ENCODE measurements at places on chromosomes 5 and 9. TPM values are rescaled to one million over a fixed set of nuclear protein-coding genes. Genes with fewer than 3 reads are reported as not detected.

GRCh38 chr5:128572930-128573319 is 34.9 kb upstream of the FBN2 start:
- DNase-seq, result no peak

DNA sequence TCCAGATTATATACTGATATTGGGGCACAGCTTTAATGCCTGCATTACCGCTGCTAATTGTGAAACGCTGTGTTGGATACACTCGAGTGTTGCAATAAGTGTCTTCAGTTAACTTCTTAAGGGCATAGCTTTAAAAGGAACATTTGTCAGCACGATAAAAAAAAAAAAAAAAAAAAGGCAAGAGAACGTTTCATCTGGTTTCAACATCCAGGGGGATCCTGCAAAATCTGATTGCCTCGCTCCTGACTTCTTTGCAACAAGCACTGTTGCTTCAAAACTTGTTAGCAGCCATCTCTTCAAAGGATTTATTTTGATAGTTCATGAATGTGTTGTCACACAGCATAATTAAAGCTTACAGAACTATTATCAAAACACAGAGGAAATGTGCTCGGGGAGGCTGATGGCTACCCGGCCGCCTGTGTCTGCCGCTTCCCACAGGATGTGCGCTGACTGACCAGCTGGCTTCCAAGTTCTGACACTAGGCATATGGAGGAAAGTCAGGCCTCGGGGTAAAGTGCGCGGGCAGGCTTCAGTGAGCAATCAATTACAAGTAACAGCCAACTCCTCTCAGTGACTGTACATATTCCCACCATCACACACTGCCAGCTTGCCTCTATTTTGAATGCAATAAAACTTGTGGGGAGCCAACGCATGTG is 77.7 kb downstream of the EBF1 start:
- no peak for DNase-seq

GRCh38 chr5:8458038-8458383 is 589.1 kb downstream of the MTRR start:
- DNase-seq, result no peak

DNA sequence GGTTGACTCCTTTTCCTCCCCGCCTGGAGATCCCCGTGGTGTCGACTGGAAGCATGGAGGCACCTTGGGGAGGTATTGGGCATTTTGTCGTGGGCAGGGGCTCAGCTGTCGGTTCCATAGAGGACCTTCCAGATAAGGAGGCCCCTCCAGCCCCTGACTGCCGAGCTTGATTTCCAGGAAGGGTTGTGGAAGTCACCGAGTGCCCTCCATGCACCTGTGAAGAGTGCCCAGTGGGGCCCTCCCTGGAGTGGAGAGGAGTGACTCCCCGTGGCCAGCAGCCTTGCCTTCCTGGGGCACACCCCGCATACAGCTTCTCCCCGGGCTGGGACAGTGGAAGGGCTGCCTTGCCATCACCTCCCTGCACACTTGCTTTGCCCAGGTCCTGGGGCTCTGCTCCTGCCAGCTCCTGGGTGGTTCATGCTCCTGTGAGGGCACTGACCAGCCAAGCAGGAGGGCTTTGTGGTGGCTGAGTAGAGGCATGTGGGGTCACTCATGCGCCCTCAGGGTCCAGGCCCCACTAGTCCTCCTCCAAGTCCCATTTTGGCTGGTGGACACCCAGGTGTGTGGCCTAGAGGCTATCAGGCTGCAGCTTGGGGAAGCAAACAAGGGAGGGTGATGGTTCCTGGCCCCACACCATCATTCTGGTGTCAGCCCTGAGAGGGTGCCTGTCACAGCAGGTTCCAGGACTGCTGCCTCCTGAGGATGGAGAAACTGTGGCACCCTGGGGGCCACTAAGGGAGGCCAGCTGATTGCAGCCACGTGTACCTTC is 133.0 kb downstream of the WNK2 start:
- DNase-seq, result no peak

DNA sequence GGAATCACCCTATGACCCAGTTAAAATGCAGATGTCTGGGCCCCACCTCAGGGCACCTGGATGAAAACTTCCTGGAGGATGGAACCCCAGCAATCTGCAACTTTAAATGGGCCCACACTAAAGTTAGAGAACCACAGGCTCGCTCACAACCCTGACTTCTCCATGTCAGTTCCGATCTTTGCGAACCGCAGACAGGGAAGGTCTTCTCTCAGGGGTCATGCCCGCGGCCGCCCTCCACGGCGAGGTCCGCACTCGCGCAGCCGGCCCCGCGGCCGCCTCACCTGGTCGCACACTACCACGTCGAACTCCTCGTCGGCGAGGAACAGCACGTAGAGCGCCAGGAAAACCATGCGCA is 499 bp downstream of the ALG2 start:
- no peak for DNase-seq

- no peak for DNase-seq
These were observed 79.6 kb downstream of the GHR start for GRCh38 chr5:42502613-42503470.

GRCh38 chr5:60841361-60841760 is 2.7 kb downstream of the ELOVL7 start:
- DNase-seq, result no peak

DNA sequence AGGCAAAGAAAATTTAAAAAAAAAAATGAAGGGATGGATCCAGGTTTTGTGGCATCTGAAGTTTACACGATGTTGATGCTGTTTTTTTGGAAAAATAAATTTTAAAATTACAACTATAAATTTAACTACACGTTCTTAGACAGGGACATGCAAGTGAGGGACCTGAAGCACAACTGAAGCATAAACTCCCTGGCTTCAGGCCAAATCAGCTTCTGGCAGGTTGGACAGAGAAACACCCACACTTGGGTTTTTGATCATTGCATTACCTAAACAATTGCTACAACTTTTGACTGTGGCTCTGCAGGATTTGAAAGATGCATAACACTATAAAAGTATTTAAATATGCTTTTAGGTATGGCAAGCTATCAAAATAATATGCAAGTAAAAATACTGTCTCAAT is 1318.3 kb upstream of the DMAC1 start:
- DNase-seq, result no peak

ARHGEF28 gene
- 1.5 TPM for total RNA-seq

LRRC19 gene
- total RNA-seq, result not detected
